ENCODE measurements at places on chromosomes 2 and 18.

GRCh38 chr2:109166811-109167210 lies 37.8 kb downstream of the SH3RF3 start:
- DNase-seq: no peak

DNA sequence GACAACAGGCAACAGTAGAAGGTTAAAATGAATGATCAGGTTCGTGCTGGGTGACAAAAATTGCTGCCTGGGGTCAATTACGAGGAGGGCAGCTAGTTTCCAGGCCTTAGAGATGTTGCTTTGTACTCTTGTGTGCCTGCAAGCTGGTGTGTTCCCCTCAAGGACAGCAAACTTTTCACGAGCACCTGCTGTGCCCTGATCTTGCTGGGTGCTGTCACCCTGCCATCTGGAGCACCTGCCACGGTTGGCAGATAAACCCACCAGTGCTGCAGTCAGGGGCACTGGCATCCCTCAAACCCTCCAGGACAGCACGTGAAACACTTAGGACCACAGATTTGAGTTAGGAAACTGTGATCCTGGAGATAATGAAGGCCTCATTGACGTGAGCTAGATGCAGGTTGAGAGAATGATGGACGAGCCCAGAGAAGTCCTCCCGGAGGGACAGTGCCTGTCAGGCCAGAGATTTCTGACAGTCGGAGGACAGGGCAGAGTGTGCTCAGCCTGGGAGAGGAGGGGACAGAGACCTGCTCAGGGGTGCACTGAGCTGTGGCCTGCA lies 104.3 kb upstream of the RAB12 start:
- DNase-seq: no peak

DNA sequence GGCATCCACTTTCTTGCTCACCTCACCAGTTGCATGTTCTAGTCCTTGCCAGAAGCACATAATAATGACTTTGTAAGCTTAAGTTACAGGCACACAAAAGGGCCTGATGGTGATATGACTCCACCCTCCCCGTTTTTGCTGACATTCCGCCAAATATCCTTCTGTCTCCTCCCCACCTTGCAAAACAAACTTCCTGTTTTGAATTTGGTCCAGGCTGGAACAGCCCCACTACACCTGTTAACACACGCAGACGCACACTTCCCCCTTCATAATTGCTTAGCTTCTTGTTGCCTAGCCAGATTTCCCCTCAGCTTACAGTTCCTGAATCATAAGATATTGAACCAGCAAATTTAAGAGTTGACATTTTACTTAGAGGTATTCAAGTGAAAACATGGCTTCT lies at the start of gene MGAT5:
TSS of gene MGAT5 (plus strand) at position 269 of the 400 bp plus-strand sequence. CDS start 332 bp downstream, outside the sequence.
- no peak for DNase-seq

DNA sequence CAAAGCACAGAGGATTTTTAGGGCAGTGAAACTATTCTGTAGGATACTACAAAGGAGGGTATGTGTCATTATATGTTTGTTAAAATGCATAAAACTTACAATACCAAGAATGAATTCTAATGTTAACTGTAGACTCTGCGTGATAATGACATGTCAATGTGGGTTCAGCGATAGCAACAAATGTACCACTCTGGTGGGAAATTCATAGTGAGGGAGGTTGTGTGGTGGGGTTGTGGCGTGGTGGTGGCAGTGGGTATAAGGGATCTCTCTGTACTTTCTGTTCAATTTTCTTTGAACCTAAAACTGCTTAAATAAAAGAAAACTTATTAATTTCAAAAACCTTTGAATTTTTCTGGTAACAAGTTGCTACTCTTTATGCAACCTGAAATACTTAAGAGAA lies 99.3 kb upstream of the SLC38A11 start:
- DNase-seq: no peak

- no peak for DNase-seq
These were observed 141.0 kb downstream of the GLI2 start for GRCh38 chr2:120876526-120877280.

DNA sequence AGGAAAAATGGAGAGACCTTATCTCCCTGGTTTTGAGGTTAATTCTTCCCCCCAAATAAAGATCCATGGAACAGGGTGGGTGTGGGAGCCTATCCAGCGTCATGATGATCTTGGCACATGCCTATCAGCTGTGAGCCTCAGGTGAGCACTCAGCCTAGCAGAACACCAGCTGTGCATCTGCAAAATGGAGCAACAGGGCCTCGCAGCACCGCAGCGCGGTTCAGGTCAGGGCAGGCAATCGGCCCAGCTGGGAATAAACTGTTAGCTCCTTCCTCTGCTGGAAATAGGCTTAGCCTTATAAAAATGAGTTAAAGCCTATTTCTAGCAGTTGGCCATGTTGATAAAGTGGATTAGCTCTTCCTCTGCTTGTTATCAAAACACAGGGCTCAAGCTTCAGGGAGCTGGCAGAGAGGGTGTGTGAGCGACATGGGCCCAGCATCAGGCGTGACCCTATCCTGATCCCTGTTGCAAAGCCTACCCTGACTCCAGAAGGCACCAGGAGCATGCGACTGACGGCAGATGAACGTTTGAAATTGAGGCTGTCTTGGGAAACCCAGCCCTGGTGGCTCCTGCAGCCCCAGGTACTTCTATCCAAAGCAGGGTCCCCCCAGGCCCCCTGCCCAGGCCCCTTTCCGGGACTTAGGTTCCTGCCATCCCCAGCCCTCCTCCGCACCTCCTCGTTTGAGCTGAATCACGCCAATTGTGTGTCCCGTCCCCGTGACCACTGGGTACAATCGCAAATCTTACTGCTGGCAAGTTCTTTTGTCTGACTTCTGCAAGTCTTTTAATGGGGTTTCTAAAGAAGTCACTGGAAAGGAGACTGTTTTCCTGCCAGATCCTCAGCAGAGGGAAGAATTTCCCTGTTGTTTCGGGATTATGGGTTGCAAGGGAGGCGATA lies 35.4 kb downstream of the ARHGEF4 start:
- no peak for DNase-seq

DNA sequence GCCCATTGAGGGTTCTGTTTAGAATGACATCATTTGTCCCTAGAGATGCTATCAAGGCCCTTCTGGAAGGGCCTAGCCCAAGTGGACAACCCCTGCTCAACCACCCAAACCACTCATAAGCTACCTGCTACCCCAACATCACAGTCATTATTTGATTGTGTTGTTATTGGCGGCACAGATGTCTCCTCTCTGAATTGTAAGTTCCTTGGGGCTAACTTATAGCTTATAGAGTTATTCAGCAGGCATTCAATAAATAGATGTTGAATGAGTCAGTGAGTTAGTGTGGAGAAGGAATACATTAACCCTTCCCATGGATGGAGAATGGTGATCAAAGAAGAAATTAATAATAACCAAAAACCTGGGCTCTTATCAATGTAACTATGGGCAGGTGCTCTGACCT lies 80.0 kb downstream of the ACAA2 start:
- DNase-seq: no peak

DNA sequence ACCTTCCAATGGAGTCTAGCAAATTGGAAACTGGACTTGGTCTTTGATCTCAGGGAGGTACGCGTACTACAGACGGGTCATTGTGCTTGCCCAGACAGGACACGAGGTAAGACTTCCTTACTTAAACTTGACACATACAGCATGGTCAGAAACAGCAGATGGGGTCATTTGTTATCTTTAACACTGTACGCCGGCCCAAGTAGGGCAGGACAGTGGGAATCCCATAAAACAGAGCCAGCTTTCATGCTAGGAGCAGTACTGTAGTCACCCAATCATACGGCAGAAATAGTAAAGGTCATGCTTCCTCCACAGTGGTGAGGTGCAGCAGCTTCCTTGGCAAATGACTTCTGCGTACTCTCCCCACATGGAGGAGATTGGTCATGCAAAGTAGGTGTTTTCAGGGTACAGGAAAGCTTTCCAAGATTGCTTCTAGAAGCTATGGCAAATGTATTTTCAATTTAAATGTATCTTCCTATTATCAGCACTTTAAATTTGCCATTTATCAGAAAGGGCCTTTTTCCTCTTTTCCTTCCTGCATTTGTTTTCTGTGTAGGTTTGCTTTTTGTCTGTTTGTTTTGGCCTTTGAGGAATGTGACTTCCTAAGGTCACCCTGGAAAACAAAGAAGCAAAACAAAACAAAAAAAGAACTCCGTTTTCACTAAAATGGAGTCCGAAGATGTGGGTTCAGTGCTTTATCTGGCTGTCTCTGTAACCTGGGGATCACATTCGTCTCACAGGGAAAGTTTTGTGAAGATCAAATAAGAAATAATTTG lies 74.0 kb upstream of the DSG1 start:
- DNase-seq: no peak

GRCh38 chr18:26556573-26556972 lies 8.2 kb upstream of the KCTD1 start:
- DNase-seq: no peak

DNA sequence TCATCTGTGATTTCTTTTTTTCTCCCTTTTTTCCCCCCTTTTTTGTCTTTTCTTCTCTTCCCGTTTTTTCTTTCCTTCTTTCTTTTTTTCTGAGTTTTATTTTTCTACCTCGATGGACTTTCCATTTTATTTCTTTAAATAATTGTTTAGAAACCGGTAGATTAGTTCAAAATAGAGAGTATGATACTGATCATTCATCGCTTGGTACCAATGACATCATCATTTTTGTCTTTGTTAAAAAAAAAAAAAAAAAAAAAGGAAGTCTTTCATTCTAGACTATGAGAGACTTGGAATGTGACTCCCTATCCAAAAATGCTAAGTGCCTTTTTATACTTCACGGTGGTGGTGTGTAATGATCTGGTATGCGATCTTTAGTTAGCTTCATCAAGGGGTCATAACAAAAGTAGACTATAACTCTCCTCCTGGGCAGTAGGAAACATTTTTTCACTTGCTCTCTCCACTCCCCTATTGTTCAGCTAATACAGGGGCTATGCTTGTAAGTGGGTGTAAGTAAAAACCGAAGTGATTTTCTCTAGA lies 1517.5 kb upstream of the ZEB2 start:
- DNase-seq: no peak

- no peak for DNase-seq
These were observed 58.8 kb downstream of the FECH start for GRCh38 chr18:57527556-57528229.

- DNase-seq: no peak
These were observed 14.7 kb downstream of the CPLX4 start for GRCh38 chr18:59303656-59304195.

DNA sequence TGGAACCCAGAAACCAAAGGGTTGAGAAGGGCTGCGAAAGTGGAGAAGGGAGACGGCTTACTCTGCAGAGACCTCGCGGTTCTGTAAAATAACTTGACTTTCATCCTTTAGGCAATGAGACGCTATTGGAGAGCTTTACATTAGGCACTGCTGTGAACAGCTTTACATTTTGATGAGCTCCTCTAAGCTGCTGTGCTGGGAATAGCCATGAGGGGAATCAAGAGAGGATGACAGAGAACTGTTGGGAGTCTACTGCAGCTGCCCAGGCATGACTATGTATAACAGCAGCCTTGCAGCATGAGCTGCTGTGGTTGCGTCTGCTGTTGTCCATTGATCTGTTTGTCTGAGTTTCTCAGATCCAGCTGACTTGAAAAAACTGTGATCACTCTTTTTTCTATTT lies 310.8 kb upstream of the MAP2 start:
- no peak for DNase-seq

DNA sequence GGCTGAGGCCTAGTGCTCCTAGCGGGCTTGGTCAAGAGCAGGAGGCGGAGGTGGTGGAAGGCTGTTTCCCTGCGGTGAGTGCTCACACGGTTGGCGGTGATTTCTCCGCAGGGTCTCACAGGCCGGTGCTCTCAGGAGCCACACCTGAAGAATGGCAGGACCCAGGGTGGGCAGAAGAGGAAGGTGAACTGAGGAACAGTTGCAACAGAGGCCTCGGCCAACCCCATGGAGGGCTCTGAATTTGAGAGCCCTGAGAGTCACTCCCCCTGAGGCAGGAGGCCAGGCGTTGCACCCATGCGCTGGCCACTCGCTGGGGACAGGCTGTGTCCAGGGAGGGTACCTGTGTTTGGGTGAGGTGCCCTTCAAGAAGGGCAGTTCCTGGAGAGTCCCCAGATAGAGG lies 35.3 kb upstream of the ZNF516 start:
- DNase-seq: no peak

- no peak for DNase-seq
These were observed 609 bp downstream of the SIGLEC15 start for GRCh38 chr18:45826084-45826483.

GRCh38 chr2:9939587-9940485 lies 11.7 kb upstream of the GRHL1 start:
- no peak for DNase-seq

GRCh38 chr2:23698721-23699579 lies 228.0 kb downstream of the ATAD2B start:
- no peak for DNase-seq

GRCh38 chr2:70029814-70030409 lies 57.4 kb upstream of the PCBP1 start:
- DNase-seq: no peak

- DNase-seq: no peak
These were observed 620 bp upstream of the WDFY1 start for GRCh38 chr2:223945755-223946154.

GRCh38 chr2:143745060-143745459 lies 615.8 kb downstream of the ARHGAP15 start:
- no peak for DNase-seq

GRCh38 chr2:236743039-236743920 lies 173.7 kb downstream of the ACKR3 start:
- DNase-seq: no peak

GRCh38 chr2:27914805-27915175 lies 24.3 kb downstream of the BABAM2 start:
- DNase-seq: no peak

GRCh38 chr2:203662951-203663350 lies 43.5 kb upstream of the CD28 start:
- no peak for DNase-seq
